ENCODE measurements at places on chromosomes 1 and 21.

DNA sequence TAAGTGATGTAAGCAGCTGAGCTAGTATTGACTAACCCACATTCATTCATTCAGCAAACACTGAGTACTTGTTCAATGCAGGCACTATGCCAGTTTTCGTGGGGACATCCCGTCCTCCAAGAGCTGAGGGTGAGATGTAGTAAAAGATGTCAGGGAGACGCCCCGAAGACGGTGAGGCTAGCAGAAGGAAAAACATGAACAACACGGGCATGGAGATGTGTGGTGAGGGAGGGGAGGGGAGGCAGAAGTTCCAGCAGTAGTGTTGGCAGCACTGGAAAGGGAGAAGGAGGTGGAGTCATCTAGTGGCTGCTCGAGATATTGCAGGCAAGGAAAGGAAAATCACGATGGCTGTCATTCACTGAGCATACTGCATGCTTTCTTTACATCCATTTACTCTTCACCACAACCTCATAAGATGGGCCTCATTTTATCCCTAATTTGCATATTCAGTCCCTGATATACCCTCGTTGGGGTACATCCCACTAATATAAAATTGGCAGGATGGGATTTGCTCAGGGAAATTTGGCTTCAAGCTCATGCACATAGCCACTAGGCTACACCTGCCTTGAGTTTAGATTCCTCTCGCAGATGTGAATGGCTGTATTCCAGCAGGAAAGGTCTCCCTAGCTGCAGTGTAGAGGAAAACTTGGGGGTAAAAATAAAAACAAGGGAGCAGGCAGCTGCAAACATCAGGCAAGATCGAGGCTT lies 14.5 kb downstream of the PDZK1IP1 start:
- DNase-seq: peak; percentile 77

DNA sequence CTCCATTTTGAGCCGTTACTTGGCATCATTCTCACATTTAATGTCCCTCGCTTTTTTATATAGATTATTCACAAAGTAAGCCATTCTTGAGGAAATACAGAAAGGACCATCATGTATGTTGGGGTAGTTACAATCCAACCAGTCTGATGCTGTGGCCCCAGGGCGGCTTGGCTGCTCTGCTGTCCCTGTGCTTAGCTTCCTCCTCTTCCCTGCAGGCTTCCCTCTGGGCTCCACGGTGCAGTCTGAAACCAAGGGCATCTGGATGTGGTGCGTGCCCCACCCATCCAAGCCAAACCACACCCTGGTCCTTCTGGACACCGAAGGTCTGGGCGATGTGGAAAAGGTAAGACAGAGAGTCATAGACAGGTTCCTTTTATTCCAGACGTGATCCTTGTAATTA lies 5.5 kb downstream of the GBP6 start:
- no peak for DNase-seq

DNA sequence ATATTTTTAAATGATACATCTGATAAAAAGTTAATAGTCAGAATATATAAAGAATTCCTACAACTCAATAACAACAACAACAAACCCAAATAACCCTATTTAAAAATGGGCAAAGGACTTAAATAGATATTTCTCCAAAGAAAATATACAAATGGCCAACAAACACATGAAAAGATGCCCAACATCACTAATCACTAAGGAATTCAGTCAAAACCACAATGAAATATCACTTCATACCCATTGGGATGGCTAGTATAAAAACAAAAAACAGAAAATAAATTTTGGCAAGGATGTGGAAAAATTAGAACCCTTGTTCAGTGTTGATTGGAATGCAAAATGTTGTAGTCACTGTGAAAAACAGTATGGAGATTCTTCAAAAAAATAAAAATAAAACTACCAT lies 184.8 kb upstream of the RAB4A start:
- DNase-seq: no peak

DNA sequence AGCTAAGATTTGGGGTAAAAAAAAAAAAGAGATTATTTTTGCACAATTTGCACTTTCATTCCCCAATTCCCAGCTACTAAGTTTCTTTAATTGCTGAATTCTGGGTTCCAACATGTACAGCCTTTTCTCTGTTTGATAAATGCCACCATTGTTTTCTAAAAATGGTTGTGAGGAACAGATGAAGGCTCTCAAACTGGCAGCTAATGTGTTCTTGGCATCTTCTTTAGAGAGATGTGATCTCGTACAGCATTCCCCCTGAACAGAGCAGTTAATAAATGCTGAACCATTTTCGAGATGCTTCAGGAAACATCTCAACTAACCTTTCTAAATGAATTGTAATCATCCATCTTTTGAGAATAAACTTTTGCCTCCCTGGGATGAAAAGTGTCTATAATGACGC lies 107.9 kb upstream of the DYNLT5 start:
- DNase-seq: no peak

GRCh38 chr21:46023555-46023954 lies 42.0 kb downstream of the COL6A1 start:
- DNase-seq: no peak

GRCh38 chr1:13543451-13544220 lies 29.8 kb upstream of the LRRC38 start:
- peak; percentile 20 for DNase-seq

GRCh38 chr1:213397638-213398037 lies 346.6 kb downstream of the RPS6KC1 start:
- DNase-seq: no peak

- DNase-seq: no peak
Observed at GRCh38 chr1:150106341-150106740, 38.8 kb downstream of the VPS45 start.

DNA sequence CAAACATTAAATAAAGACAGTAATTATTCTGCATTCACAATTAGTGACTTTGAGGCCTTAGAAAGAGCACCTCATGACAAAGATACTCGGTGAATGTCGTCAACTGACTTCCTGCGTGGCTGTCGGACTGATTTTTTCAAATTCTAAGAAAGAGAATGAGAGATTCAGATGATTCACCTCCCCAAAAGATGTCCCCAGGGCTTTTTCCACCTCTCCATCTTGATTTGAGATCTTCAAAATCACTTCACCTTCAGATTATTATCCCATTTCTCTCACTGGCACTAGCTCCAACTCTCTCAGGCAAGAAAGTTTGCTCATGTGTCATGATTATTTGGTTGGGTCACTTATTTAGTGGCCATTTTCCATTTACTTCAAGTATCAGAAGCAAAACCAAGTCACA lies 5.0 kb upstream of the EDEM3 start:
- DNase-seq: no peak

DNA sequence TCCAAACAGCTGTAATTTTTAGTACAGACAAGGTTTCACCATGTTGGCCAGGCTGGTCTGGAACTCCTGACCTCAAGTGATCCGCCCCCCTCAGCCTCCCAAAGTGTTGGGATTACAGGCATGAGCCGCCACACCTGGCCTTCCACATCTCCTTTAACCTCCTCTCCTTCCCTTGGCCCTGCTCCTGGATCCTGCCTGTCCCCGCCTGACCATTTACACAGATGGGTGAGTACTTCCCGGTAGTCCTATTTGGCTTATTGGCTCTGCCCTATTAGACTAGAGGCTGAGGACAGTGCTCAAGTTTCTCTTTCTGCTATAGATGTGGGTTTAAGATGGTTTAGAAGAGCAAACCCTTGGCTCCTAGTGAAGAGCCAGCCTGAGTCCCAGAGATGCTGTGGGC lies 7.1 kb downstream of the PTPN7 start:
- DNase-seq: no peak

GRCh38 chr1:236689713-236690569 lies 3.6 kb downstream of the ACTN2 start:
- no peak for DNase-seq

- no peak for DNase-seq
Observed at GRCh38 chr1:245859493-245860114, 647.5 kb downstream of the SMYD3 start.

DNA sequence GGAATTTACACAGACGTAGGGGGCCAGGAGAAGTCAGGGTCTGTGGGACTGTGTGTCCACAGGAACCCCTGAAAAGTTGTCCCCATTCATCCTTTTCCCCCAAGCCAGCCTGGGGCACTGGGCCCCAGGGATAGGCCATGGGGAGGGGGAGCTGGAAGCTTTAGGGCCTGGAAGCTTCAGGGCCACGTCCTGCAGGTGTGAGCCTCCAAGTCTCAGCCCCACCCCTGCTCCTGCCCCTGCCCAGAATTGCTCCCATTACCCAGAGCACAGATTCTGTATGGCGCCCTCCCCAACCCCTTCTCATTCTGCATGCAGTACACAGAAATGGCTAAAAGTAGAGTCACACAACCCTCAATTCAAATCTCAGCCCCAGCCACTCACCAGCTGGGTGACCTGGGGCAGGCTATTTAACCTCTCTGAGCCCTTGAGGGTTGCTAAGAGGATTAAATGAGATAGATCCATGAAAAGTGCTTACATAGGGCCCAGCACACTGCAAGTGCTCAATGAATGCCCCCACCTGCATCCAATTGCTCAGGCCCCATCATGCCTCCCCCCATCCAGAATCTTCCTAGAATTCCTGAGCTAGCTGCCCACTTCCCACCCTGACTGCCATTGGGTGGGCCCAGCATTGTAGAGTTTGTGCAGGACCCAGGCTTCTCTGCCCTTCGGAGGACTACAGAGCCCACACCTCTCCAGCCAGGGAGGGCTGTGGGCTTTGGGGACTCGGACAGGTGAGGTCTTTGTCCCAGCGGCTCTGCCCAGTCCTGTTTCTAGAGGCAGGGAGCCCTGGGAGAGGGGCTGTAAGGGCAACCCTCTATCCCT lies 6.5 kb downstream of the RAP1GAP start:
- no peak for DNase-seq

DNA sequence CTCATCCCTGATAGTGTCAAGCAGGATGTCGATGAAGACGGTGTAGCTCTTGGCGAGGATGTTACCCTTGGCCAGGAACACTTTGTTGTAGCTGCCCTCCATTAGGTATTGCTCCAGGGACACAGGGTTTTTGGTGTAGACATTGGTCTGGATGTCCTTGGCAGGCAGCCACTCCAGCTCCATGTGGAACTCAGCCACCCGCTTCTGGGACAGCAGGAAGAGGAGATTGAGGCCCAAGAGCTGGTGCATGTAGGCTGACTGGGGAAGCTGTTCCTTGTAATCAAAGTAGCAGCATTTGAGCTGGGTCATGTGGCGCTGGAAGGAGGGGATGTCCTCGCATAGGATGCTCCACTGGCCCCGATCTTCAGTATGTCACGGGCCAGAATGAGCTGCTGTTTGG lies 9.5 kb downstream of the IL6R start:
- no peak for DNase-seq

GRCh38 chr1:39568208-39568607 lies 8.4 kb downstream of the PABPC4 start:
- DNase-seq: no peak

GRCh38 chr1:147738739-147739476 lies 21.5 kb downstream of the GJA5 start:
- DNase-seq: no peak

- no peak for DNase-seq
Observed at GRCh38 chr1:154348429-154349076, 23.2 kb downstream of the ATP8B2 start.

DNA sequence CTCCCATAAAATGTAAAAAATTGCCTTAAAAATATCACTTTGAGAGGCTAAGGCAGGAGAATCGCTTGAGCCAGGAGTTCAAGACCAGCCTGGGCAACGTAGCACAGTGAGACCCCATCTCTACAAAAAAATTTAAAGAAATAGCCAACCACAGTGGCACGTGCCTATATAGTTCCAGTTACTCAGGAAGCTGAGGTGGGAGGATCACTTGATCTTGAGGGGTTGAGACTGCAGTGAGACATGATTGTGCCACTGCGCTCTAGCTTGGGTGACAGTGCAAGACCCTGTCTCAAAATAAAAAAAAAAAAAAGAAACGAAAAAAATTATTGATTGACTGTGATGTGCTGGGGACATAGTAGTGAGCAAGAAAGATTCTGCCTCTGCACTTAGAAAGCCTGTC lies 38.4 kb downstream of the PKN2 start:
- DNase-seq: no peak
